B cell (primary cell): ENCODE measurements at places on chromosomes 5 and 9.
A peak's percentile ranks its signal among the peaks of the same experiment; 100 is the strongest.

DNA sequence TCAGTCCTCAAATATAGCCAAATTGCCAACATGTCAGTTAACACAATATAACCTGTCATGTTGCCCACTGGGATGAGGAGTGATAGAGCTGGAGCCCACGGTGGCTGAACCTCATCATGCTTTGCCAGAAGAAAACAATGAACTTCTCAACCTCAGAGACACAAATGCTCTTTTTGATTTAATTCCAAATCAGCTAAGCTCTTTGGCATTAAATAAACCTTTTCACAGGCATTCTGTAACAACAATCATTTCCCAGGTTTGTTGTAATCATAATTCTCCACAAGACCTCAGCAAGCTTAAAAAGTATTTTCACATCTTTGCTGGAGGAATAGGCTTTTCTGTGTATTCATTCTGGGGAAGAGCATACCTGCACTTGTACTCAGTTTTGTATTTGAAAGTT is 830.9 kb downstream of the MAT2B start:
- no peak for DNase-seq

DNA sequence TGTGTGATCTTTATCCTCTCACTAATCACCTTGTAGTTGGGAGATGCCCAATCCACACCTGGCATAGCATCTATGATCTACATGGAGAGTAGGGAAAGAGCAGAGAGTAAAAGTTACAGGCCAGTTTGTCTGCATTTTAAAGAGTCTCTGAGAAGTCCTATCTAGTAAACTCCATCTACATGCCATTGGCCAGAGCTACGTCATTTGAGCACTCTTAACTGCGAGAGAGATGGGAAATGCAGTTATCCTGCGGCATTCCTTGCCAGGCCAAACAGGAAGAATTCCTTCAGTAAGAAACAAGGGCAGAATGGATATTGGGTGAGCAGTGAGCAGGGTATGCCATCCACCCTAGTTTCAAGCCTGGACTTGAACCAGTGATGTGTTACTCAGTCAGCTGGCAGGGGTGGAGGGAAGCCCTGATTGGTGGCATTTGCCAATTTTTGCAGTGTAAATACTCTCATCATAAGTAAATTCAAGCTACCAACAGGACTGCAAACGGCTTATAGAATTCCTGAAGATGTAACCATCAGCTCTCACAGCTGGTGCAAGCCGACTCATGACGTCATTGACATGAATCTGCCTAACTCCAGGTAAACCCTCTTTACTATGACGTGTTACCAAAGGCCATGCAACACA is 156.8 kb upstream of the MSX2 start:
- no peak for DNase-seq

- no peak for DNase-seq
These were observed 353.5 kb downstream of the FBXL17 start for GRCh38 chr5:108028412-108028811.

DNA sequence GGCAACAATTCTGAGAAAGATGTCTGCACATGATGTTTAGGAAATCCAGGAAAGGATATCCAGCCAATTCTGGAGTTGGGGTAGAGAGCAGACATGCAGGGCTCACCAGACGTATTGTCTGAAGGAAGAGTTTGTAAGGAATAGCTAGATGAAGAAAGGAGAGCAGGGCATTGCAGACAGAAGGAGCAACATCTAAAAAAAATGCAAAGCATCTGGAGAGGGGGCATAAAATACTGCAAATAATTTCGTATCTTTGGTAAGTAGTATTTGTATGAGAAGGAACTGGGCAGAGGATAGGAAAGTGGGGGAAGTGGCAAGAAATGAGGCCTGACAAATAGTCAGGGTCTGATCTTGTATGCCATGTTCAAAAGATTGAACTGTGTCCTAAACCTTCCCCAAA is 74.8 kb downstream of the MACIR start:
- no peak for DNase-seq

DNA sequence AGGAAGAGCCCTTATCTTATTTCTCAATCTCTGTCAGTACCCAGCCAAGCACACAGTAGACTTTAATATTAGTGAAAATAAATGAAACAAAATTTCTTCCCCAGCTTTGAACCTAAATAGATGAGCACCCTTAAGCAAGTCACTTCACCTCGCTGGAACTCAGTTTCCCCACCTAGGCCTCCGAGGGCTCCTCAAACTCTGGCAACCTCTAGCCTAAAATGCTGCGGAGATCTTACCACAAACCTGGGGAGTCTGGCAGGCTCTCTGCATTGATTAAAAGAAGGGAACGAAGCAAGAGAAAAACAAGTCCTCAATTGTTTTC is 326 bp downstream of the RIGI start:
- no peak for DNase-seq

DNA sequence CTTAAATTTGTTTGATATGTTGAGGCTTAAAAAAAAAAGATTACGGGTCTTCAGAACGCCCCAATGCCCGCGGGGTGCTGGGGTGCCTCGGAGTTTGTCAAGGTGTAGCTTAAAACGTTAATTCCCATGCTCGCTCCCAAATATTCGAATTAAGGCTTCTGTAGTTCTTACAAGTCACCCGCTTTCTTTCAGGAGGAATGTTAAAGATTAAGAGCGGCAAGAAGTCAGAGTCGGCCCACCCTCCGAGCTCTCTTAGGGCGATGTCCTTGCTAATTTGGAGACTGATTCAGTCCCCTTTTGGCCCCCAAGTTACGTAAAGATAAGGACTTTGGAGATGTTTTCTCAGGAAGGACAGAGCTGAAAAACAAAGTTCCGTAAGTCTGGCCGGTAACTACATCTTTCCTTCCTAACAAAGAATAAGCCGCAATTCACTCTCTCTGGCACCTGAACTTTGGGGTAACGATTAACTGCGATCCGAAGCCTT is 746 bp upstream of the NPM1 start:
- DNase-seq: no peak

GRCh38 chr5:14557791-14558415 is 23.7 kb upstream of the OTULINL start:
- DNase-seq: no peak

DNA sequence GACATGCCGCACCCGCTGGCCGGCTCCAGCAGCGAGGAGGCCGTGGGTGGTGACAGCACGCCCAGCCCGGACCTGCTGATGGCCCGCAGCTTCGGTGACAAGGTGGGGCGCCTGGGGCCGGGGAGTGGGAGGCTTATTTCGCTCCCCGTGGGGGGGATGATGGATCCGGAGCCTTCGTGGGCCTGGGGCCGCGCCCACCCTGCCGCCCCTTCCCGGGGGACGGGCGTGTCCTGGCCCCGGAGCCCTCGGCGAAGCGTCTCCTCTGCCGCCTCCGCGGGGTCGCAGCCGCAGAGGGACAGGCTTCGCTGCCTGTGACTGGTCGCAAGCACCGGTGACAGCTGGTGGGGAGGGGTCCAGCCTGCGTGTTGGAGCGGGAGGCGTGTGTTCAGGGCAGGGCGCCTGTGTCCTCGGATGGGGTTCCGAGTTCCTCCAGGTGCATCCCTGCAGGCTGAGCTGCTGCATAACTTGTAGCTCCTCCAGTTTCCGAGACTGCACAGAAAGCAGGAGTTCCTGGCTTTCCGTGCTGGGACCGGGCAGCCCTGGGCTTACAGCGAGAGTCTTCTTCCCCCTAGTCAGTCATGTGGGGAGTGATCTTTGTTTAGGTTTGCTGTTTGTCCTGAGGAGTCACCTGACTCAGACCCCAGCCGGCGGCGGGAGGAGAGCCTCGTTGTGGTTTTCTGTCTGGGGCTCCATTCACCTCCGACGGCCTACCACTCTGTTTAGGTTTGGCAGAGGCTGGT is 666 bp downstream of the SNX30 start:
- peak; percentile 61 for DNase-seq

DNA sequence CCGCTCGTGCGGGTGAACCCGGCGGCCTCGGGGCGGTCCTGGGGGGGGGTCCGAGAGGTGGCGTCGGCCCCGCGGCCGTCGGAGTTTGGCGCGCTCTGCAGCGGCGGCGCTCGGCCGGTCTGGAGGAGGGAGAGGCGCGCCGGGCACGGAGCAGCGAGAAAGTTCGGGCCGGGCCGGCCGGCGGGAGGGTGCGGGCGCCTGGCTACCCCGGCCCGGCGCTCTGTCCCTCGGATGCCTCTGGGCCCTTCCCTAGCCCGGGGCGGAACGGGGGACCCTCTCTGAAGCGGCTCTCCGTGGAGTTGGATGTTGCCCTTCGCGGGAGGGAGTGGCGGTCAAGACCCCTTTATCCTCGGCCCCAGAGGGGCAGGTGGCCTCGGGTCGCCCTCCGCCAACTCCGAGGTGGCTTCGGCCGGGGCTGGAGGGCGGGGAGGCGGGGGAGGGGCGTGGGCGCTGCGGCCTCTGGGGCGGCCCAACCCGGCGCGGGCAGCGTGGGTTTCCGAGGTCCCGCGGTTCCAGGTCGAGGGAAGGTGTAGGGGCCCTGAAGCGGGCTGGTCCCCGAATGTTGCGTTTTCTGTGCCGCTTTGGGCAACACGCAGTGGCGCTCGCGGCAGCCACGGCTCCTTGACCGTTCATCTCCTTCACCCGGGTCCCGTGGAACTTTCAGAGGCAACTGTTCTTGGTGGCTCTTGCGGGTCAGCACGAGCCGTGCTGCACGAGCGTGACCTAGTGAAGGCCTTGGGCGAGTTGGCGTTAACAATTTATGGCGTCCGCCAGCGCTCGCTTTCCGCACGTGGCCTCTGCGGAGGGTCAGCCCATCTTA is 290.5 kb downstream of the DOCK8 start:
- DNase-seq: peak; percentile 49

GRCh38 chr9:18472841-18473251 is 1.1 kb upstream of the ADAMTSL1 start:
- DNase-seq: no peak

GRCh38 chr5:113808956-113809355 is 295.5 kb downstream of the YTHDC2 start:
- DNase-seq: no peak

DNA sequence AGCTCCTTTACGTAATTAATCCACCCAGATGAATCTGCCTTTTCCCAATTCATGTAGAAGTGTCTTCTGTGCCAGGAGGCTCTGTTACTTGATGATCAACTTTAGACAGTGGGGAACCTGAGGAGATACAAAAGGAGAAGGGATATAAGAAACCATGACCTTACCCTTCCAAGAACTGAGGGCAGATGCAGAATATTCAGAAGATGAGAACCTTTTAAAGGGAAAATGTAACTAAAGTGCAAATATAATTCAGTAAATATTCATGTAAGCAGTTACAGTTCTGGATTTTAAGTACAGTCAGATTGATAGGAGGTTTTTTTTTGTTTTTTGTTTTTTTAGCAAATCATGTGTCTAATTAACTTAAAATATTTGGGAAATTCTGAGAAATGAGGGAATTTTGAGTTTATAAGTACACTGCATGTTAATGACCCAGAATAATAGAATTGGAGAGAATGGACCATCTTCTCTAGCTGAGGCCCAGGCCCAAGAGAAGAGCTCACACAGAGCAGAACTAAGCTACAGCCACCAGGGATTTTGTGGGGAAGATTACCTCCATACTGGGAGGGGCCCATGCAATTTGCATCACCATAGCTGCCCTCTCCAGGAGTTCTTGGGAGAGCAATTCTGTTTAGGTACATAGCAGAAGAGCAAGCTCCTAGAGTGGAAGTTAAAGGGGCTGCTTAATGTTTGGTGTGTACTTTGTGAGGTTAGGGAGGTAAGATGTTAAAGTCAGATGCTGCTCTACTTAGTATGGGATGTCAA is 61.5 kb downstream of the SV2C start:
- no peak for DNase-seq

GRCh38 chr5:180001136-180001535 is 70.4 kb downstream of the RNF130 start:
- DNase-seq: no peak

- DNase-seq: no peak
These were observed 509.3 kb downstream of the KDM4C start for GRCh38 chr9:7266911-7267595.

GRCh38 chr5:68290260-68290674 is 74.7 kb downstream of the PIK3R1 start:
- DNase-seq: no peak

DNA sequence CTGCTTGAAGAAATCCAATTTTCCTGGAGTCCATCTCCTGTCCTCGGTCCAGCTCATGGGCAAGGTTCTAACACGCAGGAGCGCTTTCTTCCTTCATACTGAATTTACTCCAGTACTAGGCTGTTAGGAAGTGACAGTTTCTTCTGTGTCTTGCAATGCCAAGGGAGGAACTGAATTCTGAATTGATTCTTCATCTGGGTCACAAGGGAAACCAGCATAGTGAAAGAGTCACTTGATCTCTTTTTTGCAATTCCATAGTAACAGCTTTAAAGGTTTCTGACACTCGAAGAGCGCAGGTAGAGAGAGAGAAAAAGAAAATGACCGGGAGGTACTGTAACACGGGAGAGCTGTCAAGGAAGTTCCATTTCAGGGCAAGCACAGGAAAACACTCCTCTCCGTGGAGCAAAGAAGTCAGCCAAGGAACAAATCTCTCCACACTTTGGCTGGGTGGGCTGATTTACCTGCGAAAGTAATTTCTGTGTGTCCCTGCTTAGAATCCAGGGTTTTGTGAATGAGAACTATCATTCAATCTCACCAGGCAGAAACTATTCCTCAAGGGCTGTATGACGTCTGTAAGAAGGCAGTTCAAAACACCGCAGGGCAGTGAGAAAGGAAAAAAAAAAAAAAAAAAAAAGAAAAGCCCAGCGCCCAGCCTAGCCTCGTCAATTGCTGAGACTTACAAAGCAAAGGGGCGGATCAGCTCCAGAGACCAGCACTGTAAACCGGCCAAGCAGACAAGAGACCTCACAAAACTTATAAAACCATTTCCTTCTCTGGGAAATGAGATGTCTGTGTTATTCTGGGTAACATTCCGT is 617.8 kb downstream of the PDE4D start:
- peak; percentile 7 for DNase-seq

- peak; percentile 30 for DNase-seq
These were observed 57.2 kb downstream of the MARCHF3 start for GRCh38 chr5:126973193-126973592.

- no peak for DNase-seq
These were observed 57.9 kb upstream of the SIMC1 start for GRCh38 chr5:176180339-176180738.

DNA sequence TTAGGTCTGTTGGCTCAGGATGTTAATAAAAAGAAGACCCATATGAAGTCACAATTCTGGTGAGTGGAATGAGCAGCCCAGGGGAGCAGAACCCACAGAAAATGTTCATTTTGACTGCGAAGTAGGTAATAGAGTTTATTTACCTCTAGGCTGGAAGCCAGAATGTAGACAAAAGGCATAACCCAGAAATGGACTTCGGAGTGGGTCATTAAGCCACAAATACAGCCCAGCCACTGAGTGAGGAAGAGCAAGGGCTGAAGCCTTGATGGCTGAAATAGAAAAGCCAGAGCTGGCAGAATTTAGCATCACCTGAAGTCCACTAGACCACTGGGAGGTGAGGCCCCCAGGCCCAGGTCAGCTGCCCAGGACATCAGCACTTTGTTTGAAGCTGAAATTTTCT is 168.0 kb downstream of the NXNL2 start:
- DNase-seq: no peak

DNA sequence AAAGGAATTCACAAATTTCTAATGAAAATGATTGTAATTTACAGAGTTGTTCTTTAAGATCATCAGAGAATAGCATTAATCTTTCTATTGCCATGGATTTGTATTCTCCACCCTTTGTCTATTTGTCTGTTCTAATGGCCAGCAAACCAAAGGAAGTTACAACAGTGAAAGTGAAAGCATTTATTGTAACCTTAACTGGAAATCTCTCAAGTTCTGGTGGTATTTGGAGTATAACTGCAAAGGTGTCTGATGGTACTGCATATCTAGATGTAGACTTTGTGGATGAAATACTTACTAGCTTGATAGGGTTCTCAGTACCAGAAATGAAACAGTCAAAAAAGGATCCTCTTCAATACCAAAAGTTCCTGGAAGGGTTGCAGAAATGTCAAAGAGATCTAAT is 21.7 kb downstream of the RMI1 start:
- DNase-seq: peak; percentile 23

- DNase-seq: no peak
These were observed 48.2 kb upstream of the CTNNA1 start for GRCh38 chr5:138705007-138705406.
